ENCODE measurements at places on chromosomes 12 and 14. TPM values are rescaled to one million over a fixed set of nuclear protein-coding genes. Genes with fewer than 3 reads are reported as not detected.

UBE3B gene
- 30.5 TPM for total RNA-seq

OVCH1 gene
- total RNA-seq = 0.90 TPM

DNA sequence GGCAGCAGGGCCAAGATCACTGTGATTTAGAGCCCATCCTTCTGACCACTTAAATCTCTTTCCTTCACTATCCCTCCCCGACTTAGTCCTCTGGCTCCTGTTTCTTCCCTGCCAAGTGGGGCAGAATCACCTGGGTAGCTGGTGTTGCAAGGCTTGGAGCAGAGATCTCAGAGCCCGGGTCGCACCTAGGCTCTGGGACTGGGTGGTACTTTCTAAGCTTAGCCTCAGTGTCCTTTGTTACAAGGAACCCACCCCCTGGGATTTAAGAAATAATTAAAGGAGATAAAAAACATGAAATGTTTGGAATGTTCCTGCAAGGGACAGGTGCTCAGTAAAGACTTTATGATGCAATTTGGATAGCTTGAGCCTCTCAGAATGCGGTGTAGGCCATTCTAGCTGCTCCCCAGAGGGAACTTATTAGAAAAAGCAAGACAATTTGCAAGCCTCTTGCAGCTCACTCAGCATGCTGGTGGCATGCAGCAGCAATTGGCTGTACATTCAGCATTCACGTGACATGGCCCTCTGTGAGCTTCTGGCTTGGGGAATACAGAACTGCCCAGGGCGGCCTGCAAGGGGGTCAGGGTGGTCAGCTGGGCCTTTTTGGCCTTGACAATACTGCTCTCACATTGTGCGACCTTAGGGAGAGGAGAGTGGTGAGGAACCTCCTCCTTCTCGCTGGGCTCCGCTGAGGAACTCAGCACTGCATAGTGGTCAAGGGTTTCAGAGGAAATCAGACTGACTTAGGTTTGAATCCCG, 16.8 kb downstream of the C14orf132 start:
- DNase-seq = peak; percentile 71

IL26 gene
- not detected for total RNA-seq

All from mesenteric fat pad (tissue), 1 donor.